ENCODE measurements at places on chromosomes 3 and 15. TPM values are rescaled to one million over a fixed set of nuclear protein-coding genes. Genes with fewer than 3 reads are reported as not detected.

The PCSK6 gene
- 2.4 TPM for total RNA-seq

The PBRM1 gene
- total RNA-seq = 70.2 TPM

The NR2F2 gene
- total RNA-seq = not detected

The ONECUT1 gene
- total RNA-seq = not detected

The P2RY1 gene
- 2.0 TPM for total RNA-seq

The TXNRD3 gene
- total RNA-seq = 0.77 TPM

The COL6A6 gene
- total RNA-seq = not detected

The SHF gene
- 2.4 TPM for total RNA-seq

The CFAP91 gene
- total RNA-seq = not detected

The GOLGA8R gene
- total RNA-seq = 40.0 TPM

The IMP3 gene
- total RNA-seq = 22.9 TPM

The ALS2CL gene
- 0.07 TPM for total RNA-seq

The ADGRG7 gene
- not detected for total RNA-seq

The IMPG2 gene
- 0.52 TPM for total RNA-seq

The IQGAP1 gene
- total RNA-seq = 493 TPM

The HTR3E gene
- not detected for total RNA-seq

The POTEB3 gene
- total RNA-seq = not detected

The STX19 gene
- not detected for total RNA-seq

The AHSG gene
- total RNA-seq = not detected

The CFAP20DC gene
- 0.20 TPM for total RNA-seq

The COL7A1 gene
- 1.7 TPM for total RNA-seq

The KNL1 gene
- 3.6 TPM for total RNA-seq

The CCR1 gene
- 2.1 TPM for total RNA-seq

The SEMA3G gene
- not detected for total RNA-seq

The SKOR1 gene
- 2.9 TPM for total RNA-seq

The ANKRD34C gene
- total RNA-seq = not detected

The PLCB2 gene
- 432 TPM for total RNA-seq

The THPO gene
- not detected for total RNA-seq

The GUCA1C gene
- not detected for total RNA-seq

The TMEM42 gene
- total RNA-seq = 15.9 TPM

The KLHL6 gene
- total RNA-seq = 10.9 TPM

The SRGAP3 gene
- 3.0 TPM for total RNA-seq

The MORF4L1 gene
- total RNA-seq = 316 TPM

The GOLGA6B gene
- not detected for total RNA-seq

The GASK1A gene
- not detected for total RNA-seq

The SLC51A gene
- total RNA-seq = not detected

The SOX2 gene
- total RNA-seq = not detected

The MELTF gene
- 4.3 TPM for total RNA-seq

The FSTL1 gene
- total RNA-seq = 1.9 TPM

The SNX22 gene
- total RNA-seq = 0.75 TPM

The PGBD4 gene
- total RNA-seq = 4.0 TPM

The ANKRD28 gene
- 91.7 TPM for total RNA-seq

The TMCO5A gene
- total RNA-seq = not detected
